NT2/D1 (cell line): ENCODE measurements at places on chromosomes 1 and 21.

DNA sequence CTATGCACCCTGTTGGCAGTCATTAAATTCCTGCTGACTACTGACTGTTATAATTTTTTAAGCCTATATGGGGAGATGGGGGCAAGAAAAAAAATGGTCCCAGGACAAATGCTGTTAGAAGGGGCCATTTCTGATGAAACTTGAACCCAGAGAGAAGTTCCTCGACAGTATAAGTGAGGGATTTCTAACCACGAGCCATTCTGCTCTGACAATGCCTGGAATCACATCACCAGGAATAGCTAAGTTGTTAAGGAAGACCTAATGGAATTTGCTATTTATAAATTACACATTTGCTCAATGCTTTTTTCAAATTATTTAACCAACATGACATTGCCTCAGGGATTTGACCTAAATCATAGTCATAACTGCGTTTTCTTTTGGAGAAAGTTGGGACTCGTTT lies 55.2 kb downstream of the LHX9 start:
- no peak for DNase-seq

GRCh38 chr1:246182149-246182851 lies 324.8 kb downstream of the SMYD3 start:
- no peak for DNase-seq

GRCh38 chr1:192802406-192802805 lies 6.4 kb upstream of the RGS2 start:
- DNase-seq: no peak

DNA sequence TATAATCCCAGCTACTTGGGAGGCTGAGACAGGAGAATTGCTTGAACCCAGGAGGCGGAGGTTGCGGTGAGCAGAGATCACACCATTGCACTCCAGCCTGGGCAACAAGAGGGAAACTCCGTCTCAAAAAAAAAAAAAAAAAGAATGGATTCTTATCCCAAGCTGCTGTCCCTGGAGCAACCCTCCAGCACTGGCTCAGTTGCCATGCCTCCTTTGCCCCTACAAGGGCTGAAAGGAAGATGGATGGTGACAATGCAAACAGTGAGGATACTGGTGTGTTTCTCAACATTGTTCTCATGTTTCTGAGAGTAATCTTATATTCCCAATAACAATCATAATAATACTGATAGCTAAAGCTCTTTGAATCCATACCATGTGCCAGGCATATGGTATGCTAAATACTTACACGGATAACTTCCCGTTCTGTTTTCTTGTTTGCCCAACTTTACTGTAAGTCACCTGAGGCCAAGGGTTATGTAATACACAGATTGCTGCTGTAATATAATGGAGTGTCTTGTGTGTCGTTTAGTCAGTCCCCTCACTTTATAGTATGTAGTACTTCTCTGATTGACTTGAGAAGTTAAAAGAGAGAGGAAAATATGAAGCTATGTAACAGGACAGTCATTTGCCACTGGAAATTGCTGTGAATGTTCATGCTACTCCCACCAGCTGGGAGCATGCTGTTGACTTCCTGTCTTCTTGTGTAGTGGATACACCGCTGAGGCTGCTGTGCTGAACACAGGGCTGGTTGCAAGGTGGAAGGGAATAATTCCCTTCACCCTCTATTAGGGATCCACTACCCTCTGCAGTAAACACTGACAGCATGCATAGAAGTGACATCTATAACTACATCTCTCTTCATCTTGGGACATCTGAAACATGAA lies 153.6 kb downstream of the CNIH3 start:
- no peak for DNase-seq

DNA sequence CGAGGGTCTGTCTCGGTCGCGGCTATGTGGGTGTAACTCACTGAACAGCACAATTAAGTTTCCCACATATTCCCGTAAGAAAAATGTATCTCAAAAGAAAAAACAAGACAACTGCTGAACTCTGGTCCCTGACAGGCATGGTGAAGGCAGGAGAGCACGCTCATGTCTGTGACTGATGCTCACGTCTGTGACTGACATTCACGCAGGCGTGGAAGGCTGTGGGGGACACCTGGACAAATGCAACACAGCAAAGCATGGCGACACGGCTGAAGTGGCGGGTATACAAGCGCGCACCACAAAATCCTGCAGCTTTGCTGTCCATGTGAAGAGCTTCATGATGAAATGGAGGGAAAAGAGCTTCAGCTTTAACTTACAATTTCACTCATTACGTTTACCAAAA lies 6.0 kb downstream of the PTTG1IP start:
- no peak for DNase-seq

- DNase-seq: no peak
These were observed 164.3 kb downstream of the GRIK1 start for GRCh38 chr21:29775462-29775861.

- DNase-seq: no peak
These were observed 8.1 kb downstream of the KAZN start for GRCh38 chr1:14606632-14607031.

DNA sequence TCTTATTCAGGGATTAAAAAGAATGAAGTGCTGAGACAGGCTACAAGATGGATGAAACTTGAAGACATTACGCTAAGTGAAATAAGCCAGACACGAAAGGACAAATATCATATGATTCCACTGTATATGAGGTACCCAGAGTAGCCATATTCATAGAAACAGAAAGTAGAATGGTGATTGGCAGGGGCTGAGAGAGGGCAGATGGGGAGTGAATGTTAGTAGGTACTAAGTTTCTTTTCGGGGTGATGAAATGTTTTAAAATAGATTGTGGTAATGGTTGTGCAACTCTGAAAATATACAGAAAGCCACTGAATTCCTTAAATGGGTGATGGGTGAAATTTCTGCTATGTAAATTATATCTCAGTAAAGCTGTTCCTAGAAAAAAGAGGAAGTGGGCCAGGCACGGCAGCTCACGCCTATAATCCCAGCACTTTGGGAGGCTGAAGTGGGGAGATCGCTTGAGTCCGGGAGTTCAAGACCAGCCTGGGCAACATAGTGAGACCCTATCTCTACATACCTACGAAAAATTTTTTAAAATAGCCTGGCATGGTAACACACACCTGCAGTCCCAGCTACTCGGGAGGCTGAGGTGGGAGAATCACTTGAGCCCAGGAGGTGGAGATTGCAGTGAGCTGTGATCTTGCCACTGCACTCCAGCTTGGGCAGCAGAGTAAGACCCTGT lies 15.9 kb downstream of the SLC27A3 start:
- DNase-seq: no peak

- no peak for DNase-seq
These were observed 102.8 kb downstream of the CDC7 start for GRCh38 chr1:91603409-91603808.

- no peak for DNase-seq
These were observed 1.7 kb upstream of the TMEM269 start for GRCh38 chr1:42783092-42783491.

- DNase-seq: no peak
These were observed 120.0 kb downstream of the GIPC2 start for GRCh38 chr1:78165816-78166215.

- no peak for DNase-seq
These were observed 1.4 kb upstream of the KRTAP10-2 start for GRCh38 chr21:44552681-44553080.

DNA sequence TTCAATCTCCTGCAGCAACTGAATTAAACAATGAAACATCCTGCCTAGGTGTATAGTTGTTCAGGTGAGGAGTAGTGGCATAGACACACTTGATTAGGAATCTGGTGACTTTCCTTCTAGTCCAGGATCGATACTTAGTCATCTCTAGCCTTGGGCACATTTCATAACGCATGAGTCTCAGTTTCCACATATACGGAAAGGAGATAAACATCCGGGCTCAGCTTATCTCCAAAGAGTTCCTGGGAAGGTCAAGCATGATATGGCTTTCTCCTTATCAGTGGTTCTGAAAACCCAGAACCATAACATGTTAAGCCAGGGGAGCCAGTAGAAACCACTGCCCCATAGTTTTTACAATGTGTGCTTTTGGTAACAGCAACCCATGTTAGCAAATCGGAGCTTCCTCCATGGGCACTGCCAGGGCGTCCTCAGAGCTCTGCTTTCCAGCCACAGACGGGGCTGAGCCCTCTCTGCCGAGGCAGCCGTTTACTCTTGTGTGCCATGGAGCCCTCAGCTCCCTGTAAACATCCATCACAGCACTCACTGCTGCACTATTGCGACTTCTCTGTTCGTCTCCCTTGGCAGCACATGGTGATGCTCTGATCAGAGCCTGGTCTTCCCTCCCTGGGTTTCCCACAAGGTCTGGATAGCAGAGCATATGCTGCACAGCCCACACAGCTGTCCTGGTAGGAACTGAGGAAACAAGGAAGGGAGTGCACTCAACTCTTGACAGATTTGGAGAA lies 34.6 kb downstream of the RUNX1 start:
- no peak for DNase-seq

- DNase-seq: no peak
These were observed 315.7 kb upstream of the USP25 start for GRCh38 chr21:15414057-15414456.

- DNase-seq: no peak
These were observed 31.8 kb upstream of the ARF1 start for GRCh38 chr1:228050571-228051231.
